ENCODE measurements at places on chromosomes 6 and 20. TPM values are rescaled to one million over a fixed set of nuclear protein-coding genes. Genes with fewer than 3 reads are reported as not detected.

DNA sequence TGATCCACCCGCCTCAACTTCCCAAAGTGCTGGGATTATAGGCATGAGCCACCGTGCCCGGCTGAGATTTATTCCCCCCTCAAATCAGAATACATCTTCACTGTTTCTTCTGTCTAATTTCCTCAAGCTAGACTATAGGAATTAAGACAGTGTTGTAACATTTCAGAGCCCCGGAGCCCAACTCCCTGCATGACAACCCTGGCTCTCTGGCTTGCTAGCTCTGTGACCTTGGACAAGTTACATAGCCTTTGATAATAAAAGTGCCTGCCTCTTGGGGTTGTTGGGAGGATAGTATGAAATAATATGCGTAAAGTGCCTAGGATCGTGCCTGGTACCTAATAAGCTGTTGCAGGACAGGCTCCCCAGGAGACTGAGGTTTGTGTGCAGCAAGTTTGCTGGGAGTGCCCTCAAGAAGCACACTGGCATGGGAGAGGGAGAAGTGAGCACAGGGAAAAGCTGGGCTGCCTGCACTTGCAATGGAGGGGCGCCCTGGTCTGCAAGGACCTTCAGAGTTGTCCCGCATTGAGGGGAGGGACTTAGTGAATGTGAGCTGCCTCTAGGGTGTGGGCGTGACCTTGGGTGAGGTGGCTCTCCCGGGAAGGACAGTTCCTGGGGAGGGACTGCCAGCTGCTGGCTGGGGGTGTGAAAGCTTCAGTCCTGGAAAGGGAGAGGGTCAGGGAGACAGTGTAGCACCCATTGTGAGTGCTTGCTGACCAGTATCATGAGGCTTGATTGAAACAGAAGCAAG, 43.4 kb downstream of the TAF8 start:
- H3K4me3 ChIP-seq, result no peak overlapping the region
- peaks cover 9% of the 10 kb centered on the region for H3K4me1 ChIP-seq
- H3K27ac ChIP-seq, result no peak overlapping the region
- peak; percentile 31 for DNase-seq
- H3K27me3 ChIP-seq, result no peaks in the 10 kb centered on the region

- H3K4me1 ChIP-seq, result no peaks in the 10 kb centered on the region
- no peaks in the 10 kb centered on the region for H3K27me3 ChIP-seq
- no peaks in the 10 kb centered on the region for H3K36me3 ChIP-seq
- DNase-seq, result no peak
These were observed 343.6 kb upstream of the SASH1 start for GRCh38 chr6:147999001-147999540.

Gene KHDC1
- total RNA-seq, result 1.0 TPM

DNA sequence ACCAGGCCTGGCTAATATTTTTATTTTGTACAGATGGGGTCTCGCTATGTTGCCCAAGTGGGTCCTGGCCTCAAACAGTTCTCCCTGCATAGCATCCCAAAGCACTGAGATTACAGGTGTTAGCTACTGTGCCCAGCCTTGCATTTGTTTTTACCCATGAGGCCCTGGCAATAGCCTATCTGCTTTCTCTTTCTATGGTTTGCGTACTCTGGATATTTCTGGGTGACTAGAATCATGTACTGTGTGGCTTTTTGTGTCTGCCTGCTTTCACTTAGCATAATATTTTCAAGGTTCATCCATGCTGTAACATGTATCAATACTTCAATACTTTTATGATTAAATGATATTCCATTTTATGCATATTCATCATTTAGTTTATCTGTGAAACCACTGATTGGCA, 451.7 kb downstream of the GRIK2 start:
- no peak overlapping the region for H3K4me3 ChIP-seq
- no peaks in the 10 kb centered on the region for H3K4me1 ChIP-seq
- DNase-seq, result no peak
- no peaks in the 10 kb centered on the region for H3K36me3 ChIP-seq

DNA sequence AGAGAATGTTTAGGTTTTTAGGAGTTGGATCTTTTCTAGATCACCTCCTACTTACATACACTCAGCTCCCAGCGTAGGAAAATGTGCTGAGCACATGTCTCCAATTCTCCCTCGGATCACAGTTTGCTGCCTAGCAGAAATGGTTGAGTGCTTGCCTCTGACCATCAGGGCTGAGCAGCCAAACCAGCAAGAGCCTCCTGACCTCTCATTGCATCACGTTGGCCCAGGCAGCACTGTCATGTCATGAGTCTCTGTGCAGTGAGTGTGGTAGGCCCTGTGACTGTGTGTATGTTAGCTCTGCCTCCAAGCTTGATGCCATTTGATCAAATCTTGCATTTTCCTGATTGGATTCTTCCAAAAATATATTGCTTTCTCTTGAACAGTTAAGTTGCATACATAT, 112.0 kb downstream of the LRRC1 start:
- no peak overlapping the region for H3K4me3 ChIP-seq
- H3K27me3 ChIP-seq, result no peaks in the 10 kb centered on the region
- DNase-seq, result no peak
- H3K36me3 ChIP-seq, result no peaks in the 10 kb centered on the region
- H3K27ac ChIP-seq, result no peak overlapping the region

Gene CNKSR3
- 13.2 TPM for total RNA-seq

DNA sequence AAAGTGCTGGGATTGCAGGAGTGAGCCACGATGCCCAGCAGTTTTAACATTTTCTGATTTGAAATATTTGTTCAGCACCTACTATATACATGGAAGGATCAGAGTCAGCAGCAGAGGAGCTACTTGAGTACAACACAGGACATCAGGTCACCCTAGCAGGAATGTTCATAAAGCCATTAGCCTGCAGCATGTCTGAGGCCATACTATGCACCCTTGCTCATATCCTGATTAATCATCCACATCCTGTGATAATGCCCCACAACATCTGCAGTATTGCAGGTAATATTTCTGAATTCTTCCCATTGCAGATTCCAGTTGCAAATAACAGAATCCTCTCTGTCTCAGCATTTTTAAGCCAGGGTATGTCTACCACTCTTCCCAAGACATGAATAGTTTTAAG, 171.0 kb upstream of the PRND start:
- H3K27me3 ChIP-seq, result no peaks in the 10 kb centered on the region
- DNase-seq, result no peak
- H3K27ac ChIP-seq, result no peak overlapping the region
- H3K4me3 ChIP-seq, result no peak overlapping the region
- no peaks in the 10 kb centered on the region for H3K36me3 ChIP-seq

Gene AKAP12
- 49.1 TPM for total RNA-seq

DNA sequence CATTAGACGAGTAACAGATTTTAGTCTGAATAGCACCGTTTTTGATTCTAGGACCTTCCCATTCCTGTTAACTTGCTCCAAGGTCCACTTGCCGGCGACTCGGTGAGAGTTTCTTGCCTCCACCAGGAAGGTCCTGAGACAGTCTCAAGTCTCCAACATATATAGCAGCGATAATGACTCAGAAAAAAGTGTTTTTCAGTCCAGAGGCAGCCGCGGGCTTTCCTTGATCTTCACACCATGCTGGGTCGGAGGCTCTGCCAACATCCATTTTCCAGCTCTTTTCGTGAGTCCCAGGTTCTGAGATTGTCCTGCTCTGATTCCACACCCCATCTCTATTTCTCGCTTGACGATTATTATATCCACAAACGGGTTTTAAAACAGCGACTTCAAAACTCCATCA, 170.5 kb downstream of the GPX5 start:
- H3K4me3 ChIP-seq, result no peak overlapping the region
- H3K27me3 ChIP-seq, result peaks cover 10% of the 10 kb centered on the region
- no peak for DNase-seq

Gene NPEPL1
- 31.4 TPM for total RNA-seq

Gene SRSF12
- 0.99 TPM for total RNA-seq

- DNase-seq, result no peak
- no peaks in the 10 kb centered on the region for H3K27me3 ChIP-seq
These were observed 121.1 kb upstream of the HDGFL1 start for GRCh38 chr6:22448291-22448711.

- H3K27ac ChIP-seq, result no peak overlapping the region
- H3K27me3 ChIP-seq, result no peaks in the 10 kb centered on the region
- no peak for DNase-seq
- no peaks in the 10 kb centered on the region for H3K36me3 ChIP-seq
- peaks cover 27% of the 10 kb centered on the region for H3K4me1 ChIP-seq
These were observed 45.8 kb downstream of the QKI start for GRCh38 chr6:163460307-163460782.

DNA sequence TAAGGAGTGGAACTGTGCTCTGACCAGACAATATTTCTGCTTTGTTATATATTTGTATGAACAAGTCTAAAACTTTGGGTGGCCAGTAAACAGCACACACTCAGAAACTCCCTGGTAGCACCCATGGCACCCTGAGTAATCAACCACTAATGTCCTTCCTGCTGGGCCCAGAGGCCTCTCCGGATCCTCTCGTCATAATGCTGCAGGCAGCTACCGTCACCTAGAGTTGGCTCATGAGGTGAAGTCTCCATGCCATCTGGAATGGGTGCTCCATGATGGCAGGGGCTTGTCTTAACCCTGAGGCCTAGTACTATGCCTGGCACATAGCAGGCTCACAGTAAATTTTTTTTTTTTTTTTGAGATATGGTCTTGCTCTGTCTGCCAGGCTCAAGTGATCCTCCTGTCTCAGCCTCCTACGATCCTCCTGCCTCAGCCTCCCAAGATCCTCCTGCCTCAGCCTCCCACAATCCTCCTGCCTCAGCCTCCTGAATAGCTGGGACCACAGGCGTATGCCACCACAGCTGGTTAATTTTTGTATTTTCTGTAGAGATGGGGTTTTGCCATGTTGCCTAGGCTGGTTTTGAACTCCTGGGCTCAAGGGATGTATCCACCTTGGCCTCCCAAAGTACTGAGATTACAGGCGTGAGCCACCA, 3.0 kb upstream of the SDCBP2 start:
- H3K27ac ChIP-seq, result no peak overlapping the region
- H3K27me3 ChIP-seq, result no peaks in the 10 kb centered on the region
- H3K4me1 ChIP-seq, result peaks cover 55% of the 10 kb centered on the region
- no peak for DNase-seq
- no peak overlapping the region for H3K4me3 ChIP-seq
- no peaks in the 10 kb centered on the region for H3K36me3 ChIP-seq

GRCh38 chr6:45772051-45772450, 243.6 kb downstream of the CLIC5 start:
- no peaks in the 10 kb centered on the region for H3K27me3 ChIP-seq
- H3K27ac ChIP-seq, result no peak overlapping the region

DNA sequence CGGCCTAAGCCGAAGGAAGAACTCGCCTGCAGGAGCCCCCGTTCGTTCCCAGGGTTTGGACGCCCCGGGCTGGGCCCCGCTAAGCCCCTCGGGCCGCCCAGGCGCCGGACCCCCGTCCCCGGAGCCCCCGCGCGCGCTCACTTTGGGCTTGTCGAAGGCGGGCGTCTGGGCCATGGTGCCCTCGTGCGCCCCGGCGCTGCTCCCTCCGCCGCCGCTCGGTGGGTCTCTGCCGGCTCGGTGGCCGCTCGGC, 140 bp downstream of the ADA start:
- H3K27ac ChIP-seq, result no peak overlapping the region
- peak overlapping the region; percentile 78 for H3K4me3 ChIP-seq
- DNase-seq, result no peak
- no peaks in the 10 kb centered on the region for H3K36me3 ChIP-seq

GRCh38 chr6:74946961-74947360, 258.9 kb downstream of the COL12A1 start:
- no peak overlapping the region for H3K27ac ChIP-seq
- H3K36me3 ChIP-seq, result no peaks in the 10 kb centered on the region
- H3K4me1 ChIP-seq, result no peaks in the 10 kb centered on the region
- H3K4me3 ChIP-seq, result no peak overlapping the region

- DNase-seq, result no peak
- H3K4me3 ChIP-seq, result no peak overlapping the region
- H3K36me3 ChIP-seq, result no peaks in the 10 kb centered on the region
- no peak overlapping the region for H3K27ac ChIP-seq
These were observed 117.8 kb upstream of the CST7 start for GRCh38 chr20:24831232-24831631.

GRCh38 chr6:149864578-149865535, 698 bp upstream of the LRP11 start:
- no peaks in the 10 kb centered on the region for H3K36me3 ChIP-seq
- H3K4me3 ChIP-seq, result peak overlapping the region; percentile 64
- DNase-seq, result peak; percentile 40

Gene RPS21
- total RNA-seq, result 656 TPM

- H3K36me3 ChIP-seq, result no peaks in the 10 kb centered on the region
- H3K27me3 ChIP-seq, result no peaks in the 10 kb centered on the region
- DNase-seq, result no peak
- H3K27ac ChIP-seq, result no peak overlapping the region
These were observed 12.7 kb upstream of the HLA-DRB1 start for GRCh38 chr6:32602383-32602782.

Measured in body of pancreas (tissue), 4 donors.